ENCODE measurements at places on chromosomes 4 and X. TPM values are rescaled to one million over a fixed set of nuclear protein-coding genes. Genes with fewer than 3 reads are reported as not detected.

The ELOVL6 gene
- polyA plus RNA-seq = 12.0 TPM

The ASMT gene
- polyA plus RNA-seq = 0.27 TPM

The KLHL34 gene
- 0.37 TPM for polyA plus RNA-seq

The MAGEH1 gene
- 66.2 TPM for polyA plus RNA-seq

GRCh38 chr4:47071901-47072341, 40.6 kb downstream of the GABRB1 start:
- H3K27ac ChIP-seq = no peak overlapping the region
- no peak for DNase-seq

- H3K27ac ChIP-seq = no peak overlapping the region
- no peaks in the 10 kb centered on the region for H3K27me3 ChIP-seq
- no peaks in the 10 kb centered on the region for H3K4me1 ChIP-seq
- H3K4me3 ChIP-seq = no peak overlapping the region
These were observed 8.0 kb upstream of the ODAPH start for GRCh38 chr4:75547647-75548387.

DNA sequence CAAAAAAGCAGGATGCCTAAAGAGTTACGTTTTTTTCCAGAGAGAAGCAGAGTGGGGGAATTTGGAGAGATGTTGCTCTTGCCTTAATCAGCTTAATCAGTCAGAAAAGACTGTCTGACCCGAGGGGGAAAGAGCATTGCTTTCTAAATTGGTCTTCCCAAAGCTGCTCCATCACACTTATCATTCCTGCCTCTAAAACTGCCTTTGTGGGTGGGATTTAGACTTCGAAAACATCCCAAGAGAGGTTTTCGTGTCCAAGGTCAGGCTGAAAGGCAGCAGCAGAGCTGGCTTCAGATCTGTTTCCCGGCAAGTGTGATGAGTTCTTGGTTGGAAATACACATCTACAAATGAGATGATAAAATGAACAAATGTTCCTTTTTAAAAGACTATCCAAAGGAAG, 155.2 kb downstream of the SH2D1A start:
- H3K36me3 ChIP-seq = no peaks in the 10 kb centered on the region
- no peak overlapping the region for H3K4me3 ChIP-seq
- no peak for DNase-seq
- H3K27ac ChIP-seq = no peak overlapping the region
- H3K27me3 ChIP-seq = no peaks in the 10 kb centered on the region

DNA sequence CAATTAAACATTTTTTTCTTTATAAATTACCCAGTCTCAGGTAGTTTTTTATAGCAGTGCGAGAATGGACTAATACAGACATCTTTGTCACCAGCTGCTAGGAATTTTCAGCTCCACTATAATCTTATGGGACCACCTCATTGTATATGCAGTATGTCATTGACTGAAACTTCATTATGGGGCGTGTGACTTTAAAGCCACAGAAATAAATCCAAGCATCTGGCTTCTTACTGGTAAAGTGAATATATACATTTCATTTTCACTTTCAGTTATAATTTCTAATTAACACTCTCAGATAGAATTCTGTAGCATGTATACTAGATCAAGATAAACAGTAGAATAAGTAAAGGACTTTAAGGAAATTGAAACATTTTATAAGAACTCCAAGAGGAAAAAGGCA, 21.9 kb downstream of the IL15 start:
- DNase-seq = no peak
- no peaks in the 10 kb centered on the region for H3K36me3 ChIP-seq
- H3K4me3 ChIP-seq = no peak overlapping the region
- H3K27ac ChIP-seq = no peak overlapping the region

DNA sequence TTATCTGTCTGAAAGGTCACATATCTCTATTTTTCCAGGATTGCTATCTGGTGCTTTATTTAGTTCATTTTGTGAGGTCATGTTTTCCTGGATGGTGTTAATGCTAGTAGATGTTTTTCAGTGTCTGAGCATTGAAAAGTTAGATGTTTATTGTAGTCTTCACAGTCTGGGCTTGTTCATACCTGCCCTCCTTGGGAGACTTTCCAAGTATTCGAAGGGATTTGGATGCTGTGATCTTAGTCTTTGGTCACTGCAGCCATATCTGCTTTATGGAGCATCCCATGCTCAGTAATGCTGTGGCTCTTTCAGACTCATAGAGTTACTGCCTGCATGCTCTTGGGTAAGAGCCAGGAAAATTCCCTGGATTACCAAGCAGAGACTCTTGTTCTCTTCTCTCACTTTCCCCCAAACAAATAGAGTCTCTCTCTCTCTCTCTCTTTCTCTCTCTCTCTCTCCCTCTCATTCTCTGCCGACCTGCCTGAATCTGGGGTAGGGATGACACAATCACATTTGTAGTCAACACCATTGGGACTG, 130.0 kb downstream of the AR start:
- peaks cover 2% of the 10 kb centered on the region for H3K27me3 ChIP-seq
- H3K4me3 ChIP-seq = no peak overlapping the region
- H3K36me3 ChIP-seq = no peaks in the 10 kb centered on the region
- H3K4me1 ChIP-seq = no peaks in the 10 kb centered on the region
- DNase-seq = no peak

- H3K27ac ChIP-seq = no peak overlapping the region
- H3K4me1 ChIP-seq = peaks cover 21% of the 10 kb centered on the region
These were observed 5.0 kb upstream of the DDX60L start for GRCh38 chr4:168485156-168485910.

DNA sequence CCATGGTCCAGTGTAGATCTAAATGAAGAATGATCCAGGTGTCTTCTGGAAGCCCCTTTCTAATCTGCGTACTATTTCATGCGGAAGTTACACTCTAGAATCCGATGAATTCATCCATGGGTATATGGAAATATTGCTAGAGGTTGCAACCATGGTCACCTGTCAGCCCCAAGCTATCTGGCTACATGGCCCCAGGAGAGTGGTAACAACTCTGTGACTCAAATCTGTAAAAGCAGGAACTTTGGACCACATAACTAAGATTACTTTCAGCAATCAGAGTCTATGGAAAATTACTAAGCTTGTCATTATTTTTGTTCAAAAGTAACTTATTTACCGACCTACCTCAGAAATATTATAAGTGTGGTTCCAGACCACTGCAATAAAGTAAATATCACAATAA, 150.6 kb upstream of the MED14 start:
- H3K36me3 ChIP-seq = no peaks in the 10 kb centered on the region
- H3K4me1 ChIP-seq = no peaks in the 10 kb centered on the region
- DNase-seq = no peak
- H3K4me3 ChIP-seq = no peak overlapping the region
- no peak overlapping the region for H3K27ac ChIP-seq

GRCh38 chrX:22159071-22159470, 113.6 kb upstream of the CBLL2 start:
- no peak for DNase-seq
- H3K4me3 ChIP-seq = no peak overlapping the region
- no peaks in the 10 kb centered on the region for H3K36me3 ChIP-seq
- no peaks in the 10 kb centered on the region for H3K4me1 ChIP-seq

DNA sequence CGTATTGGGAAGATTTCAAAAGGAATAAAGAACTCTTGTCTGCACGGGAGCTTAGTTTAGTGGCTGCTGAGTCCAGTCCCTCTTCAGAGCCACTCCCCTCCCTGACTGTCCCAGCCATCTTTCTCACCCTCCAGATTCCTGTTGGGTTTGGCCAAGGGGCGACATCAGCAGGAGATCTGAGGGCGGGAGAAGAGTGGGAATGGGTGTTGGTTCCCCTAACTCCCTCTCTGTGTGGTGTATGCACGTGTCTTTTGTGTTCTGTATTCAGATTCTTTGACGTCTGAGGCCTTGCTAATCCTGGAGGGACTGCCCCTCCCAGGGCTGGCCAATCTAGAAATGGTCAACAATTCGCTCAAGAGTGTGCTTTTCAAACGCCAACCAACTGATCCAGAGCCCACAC, 37.4 kb downstream of the CYTL1 start:
- no peaks in the 10 kb centered on the region for H3K27me3 ChIP-seq
- H3K4me3 ChIP-seq = no peak overlapping the region
- no peak overlapping the region for H3K27ac ChIP-seq
- H3K36me3 ChIP-seq = no peaks in the 10 kb centered on the region

GRCh38 chrX:39171686-39172085, 370.4 kb downstream of the MID1IP1 start:
- no peak for DNase-seq
- H3K27ac ChIP-seq = no peak overlapping the region
- H3K4me1 ChIP-seq = no peaks in the 10 kb centered on the region
- H3K36me3 ChIP-seq = no peaks in the 10 kb centered on the region
- H3K27me3 ChIP-seq = no peaks in the 10 kb centered on the region
- no peak overlapping the region for H3K4me3 ChIP-seq

- no peak overlapping the region for H3K4me3 ChIP-seq
- H3K27me3 ChIP-seq = no peaks in the 10 kb centered on the region
- no peaks in the 10 kb centered on the region for H3K36me3 ChIP-seq
- no peak overlapping the region for H3K27ac ChIP-seq
These were observed 12.9 kb downstream of the TMEM154 start for GRCh38 chr4:152666946-152667345.
